Activated CD4-positive, alpha-beta T cell treated with anti-CD3 and anti-CD28 coated beads, Interleukin-2, amount 50 U/mL, for 24 hours (primary cell): ENCODE measurements at places on chromosomes 5 and 9.

- DNase-seq = no peak
Measured at GRCh38 chr9:14246951-14247350, 67.0 kb downstream of the NFIB start.

DNA sequence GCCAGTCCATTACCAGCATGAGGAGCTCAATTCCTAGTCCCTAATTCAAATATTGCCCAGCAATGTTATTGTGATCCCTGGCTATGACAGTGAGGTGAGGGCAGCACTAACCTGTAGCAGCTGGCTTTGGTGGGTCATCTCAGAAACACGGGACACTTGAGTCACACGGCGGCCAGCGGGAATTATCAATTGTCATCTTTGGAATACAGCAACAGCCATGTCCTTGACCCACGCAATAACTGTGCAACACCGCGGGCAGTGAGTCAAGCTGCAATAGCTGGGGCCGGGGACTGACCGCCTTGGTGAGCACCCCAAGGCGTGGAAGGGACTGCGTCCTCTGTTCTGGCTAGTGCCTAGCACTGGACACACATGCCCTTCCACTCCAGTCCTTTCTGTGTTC is 62.5 kb upstream of the ALDH1B1 start:
- DNase-seq = no peak

GRCh38 chr5:30926218-30926617 is 267.3 kb upstream of the CDH6 start:
- DNase-seq = no peak

DNA sequence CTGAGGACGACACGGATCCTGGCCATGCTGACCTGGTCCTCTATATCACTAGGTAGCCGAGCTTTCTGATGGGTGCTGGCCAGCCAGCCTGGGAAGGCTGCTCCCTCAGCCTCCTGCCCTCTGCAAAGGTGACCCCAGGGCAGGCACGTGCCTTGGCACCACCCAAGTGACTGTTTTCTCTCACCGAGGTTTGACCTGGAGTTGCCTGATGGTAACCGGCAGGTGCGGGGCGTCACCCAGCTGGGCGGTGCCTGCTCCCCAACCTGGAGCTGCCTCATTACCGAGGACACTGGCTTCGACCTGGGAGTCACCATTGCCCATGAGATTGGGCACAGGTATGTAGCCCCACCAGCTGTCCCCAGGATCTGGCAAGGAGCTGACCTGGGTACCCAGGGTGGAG is 3.8 kb downstream of the ADAMTS13 start:
- DNase-seq = no peak

- no peak for DNase-seq
Measured at GRCh38 chr9:90822866-90823265, 21.2 kb downstream of the SYK start.

GRCh38 chr5:177454397-177455035 is 7.9 kb downstream of the PRR7 start:
- peak; percentile 84 for DNase-seq

DNA sequence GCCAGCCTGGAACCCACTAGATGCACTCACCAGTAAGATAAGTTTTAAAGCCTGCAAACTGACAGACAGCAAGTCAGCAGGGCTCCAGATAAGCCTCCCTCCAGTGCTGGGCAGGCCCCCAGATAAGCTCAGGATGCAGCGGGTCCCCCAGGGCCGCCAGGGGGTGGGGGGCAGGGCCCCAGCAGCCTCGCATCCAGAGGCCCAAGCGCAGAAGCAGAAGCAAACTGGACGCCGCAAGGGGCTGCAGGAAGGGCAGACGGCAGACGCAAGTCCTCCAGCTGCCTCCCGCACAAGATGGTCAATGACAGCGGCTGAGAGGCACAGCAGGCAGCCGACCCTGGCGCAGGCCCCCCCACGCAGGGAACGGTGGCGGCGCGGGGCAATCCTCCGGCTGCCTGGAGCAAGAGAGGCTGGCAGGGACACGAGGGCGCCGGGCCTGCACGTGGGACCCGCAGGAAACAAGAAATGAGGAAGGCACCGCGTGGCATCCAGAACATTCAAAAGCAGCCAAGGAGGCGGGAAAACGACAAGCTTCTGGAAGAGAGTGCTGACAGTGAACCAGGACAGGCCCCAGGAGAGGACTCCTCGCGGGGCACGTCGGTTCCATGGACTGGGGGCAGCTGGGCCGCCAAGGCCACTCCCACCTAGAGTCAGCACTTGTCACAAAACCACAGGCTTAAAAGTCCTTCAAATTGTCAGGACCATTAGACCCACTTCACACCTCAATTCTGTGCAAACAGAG is 49.8 kb downstream of the ROR2 start:
- no peak for DNase-seq

- no peak for DNase-seq
Measured at GRCh38 chr9:122572456-122572855, 10.7 kb downstream of the OR1L8 start.

- no peak for DNase-seq
Measured at GRCh38 chr9:133369422-133369821, 6.4 kb downstream of the SURF4 start.

- no peak for DNase-seq
Measured at GRCh38 chr5:100708645-100709171, 173.5 kb downstream of the FAM174A start.

- DNase-seq = no peak
Measured at GRCh38 chr5:15425766-15426165, 74.2 kb upstream of the FBXL7 start.

- no peak for DNase-seq
Measured at GRCh38 chr5:115796656-115797055, 19.8 kb downstream of the CDO1 start.

DNA sequence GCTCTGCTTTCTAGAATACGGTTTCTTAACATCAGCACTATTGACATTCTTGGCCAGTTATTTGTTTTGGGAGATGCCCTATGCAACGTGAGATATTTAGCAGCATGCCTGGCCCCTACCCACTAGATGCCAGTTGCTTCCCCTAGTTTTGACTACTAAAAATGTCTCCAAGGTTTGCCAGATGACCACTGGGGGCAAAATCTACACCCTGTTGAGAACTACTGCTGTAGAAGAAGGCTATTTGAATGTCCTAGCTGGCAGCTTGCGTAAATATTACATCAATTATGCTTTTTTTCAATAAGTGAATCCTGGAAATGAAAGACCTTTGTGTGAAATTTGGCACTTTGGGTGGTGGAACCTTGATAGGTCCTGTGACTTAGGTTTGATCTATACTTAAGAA is 5.0 kb downstream of the NCBP1 start:
- no peak for DNase-seq

DNA sequence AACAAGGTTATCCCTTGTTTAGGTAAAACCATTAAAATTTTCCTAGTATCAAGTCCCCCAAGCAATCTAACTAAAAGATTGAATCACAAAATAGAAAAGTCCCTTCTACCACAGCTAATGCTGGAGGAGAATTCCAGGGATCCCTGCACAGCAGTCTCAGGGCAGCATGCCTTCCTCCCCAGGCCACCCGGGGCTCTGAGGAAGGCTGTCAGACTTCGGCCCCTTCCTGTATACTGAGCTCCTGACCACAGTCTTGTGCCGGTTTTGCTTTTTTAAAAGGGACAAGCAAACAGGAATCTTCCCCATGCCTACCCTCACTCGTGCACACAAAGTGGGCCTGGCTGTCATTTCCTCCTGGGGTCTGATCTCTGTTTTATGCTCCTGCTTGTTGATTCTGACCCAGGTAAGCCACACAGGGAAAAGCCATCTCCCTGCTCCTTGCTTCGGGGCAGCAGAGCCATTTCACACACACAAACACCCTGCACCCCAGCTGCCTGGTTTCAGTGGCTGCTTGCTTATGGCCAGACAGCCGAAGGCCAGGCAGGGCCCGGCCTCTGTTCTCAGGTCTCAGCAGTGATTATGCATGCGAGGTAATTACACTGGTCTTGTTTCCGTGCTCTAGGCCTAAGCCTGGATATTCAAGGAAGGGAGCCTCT is 211.9 kb downstream of the NXNL2 start:
- DNase-seq = no peak

DNA sequence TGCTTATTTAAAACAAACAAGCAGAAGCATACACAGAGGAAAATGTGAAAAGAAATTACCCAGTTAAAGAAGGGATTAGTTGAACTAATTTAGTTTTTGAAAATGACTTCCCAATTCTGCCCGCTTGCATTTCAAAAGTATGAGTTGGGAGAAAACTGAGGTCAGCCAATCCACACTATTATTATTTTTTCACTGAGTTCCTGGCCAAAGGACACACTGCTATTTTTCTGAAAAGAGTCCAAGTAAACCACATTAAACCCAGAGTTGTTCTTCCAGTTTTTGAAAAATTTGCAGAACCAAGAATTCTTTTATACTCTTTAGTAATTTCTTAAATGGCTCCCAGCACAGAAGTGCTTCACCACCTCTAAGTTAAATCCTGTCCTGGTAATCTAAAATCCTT is 7.5 kb downstream of the SMU1 start:
- no peak for DNase-seq

- DNase-seq = no peak
Measured at GRCh38 chr9:127049581-127049980, 72.9 kb downstream of the ANGPTL2 start.

GRCh38 chr5:36842087-36842486 is 34.5 kb upstream of the NIPBL start:
- DNase-seq = no peak

DNA sequence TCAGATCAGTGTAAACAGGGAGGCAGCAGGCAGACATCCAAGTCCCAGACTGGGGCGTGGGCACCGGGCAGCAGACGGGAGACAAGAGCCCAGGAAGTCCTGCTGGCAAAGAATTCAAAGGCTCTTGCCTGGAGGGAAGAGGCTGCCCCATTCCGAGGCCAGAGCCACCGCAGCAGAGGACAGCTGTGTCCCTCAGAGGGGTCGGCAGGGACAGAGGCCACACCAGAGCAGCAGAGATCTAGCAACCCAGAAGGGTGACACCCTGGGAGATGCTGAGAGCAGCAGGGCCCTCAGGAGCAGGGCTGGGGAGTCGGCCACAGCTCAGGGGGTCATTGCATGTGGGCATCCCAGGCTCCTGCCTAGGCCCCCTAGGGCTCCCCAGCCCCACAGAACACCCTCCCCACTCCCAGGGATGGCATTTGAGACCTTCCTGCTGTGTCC is 29.1 kb downstream of the ADAMTS2 start:
- no peak for DNase-seq

DNA sequence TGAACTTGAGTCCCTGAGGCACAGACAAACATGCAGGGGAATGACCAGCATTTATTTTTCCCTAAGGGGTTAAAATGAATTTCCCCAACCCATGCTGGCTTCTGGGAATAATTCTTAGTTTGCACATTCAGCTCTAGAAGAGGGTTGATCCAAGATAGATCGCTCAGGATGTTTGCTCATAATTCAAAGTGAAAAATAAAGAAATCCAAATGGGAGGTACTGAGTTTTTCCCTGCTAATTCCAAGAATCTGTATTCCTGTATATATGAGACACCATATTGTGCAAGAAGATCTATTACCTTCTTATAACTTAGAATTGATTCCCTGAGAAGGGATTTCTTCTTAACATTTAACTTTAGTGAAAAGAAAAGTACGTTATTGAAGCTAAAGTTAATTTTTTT is 96.2 kb downstream of the VCAN start:
- DNase-seq = no peak

DNA sequence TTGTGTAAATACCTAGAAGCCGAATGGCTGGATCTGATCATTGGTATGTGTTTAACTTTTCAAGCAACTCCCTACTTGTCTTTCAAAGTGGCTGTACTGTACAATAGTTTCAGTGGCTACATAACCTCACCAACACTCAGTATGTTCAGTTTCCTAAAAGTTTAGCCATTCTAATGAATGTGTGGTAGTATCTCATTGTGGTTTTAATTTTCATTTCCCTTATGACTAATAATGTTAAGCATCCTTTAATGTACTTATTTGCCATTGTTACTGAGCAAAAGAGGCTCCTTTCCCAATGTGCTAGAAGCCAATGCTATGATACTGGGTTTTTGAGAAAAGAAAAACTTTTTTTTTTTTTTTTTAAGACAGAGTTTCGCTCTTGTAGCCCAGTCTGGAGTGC is 27.8 kb upstream of the ALDOB start:
- DNase-seq = no peak

- DNase-seq = no peak
Measured at GRCh38 chr9:17005056-17005823, 129.6 kb upstream of the CNTLN start.

DNA sequence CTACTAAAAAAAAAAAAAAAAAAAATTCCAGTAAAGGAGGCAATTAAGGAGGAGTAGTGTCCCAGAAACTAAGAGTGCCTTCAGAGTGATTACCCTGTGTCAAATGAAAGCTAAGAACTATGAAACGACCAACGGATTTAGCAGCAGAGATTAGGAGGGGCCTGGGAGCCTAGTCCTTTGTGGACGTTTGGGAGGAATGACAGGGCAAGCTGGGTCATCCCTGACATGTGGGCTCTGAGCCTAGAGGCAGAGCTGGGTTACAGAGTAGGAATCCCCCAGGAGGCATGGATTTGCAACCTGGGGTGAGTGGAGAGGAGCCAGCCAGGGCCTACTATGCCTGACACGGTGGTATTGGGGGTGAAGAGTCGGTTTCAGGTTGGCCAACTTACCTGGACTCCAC is 4.3 kb upstream of the ARID3C start:
- DNase-seq = no peak

DNA sequence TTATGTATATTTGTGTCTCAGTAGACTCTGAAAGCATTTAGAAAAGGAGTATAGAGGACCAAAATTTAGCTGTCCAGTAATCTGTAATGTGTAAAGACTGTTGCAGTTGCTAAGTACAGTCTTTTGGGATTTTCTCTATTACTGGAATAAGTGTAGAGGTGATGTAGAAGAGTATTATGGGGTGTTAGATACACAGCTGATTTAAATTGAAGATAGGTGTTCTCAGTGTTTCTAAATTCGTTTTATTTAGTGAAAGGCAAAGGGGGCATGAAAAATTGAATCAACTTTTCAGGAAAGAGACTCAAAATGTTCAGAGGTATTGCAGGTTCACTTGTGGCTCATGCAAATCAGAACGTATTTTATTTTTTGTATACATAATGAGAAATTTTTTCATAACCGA is 13.6 kb downstream of the SMAD5 start:
- DNase-seq = no peak

- DNase-seq = no peak
Measured at GRCh38 chr9:23926368-23926767, 100.3 kb upstream of the ELAVL2 start.

DNA sequence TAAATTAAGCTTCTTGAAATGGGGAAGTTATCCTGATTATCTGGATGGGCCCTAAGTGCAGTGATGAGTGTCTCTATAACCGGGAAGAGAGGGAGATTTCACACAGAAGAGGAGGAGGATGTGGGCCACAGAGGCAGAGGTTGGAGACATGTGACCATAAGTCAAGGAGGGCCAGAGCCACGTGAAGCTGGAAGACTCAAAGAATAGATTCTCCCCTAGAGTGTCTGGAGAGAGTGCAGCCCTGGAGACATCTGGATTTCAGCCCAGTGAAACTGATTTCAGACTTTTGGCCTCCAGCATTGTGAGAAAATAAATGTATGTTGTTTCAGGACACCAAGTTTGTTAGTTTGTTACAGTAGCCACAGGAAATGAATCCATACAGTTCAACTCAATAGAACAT is 442.9 kb downstream of the NTRK2 start:
- DNase-seq = no peak

- DNase-seq = no peak
Measured at GRCh38 chr5:53055365-53055764, 54.2 kb downstream of the MOCS2 start.

GRCh38 chr5:159588941-159589340 is 258.7 kb upstream of the IL12B start:
- no peak for DNase-seq

GRCh38 chr5:168446983-168447619 is 39.2 kb upstream of the RARS1 start:
- DNase-seq = no peak

- DNase-seq = no peak
Measured at GRCh38 chr9:135487281-135488012, 7.9 kb downstream of the PPP1R26 start.

- no peak for DNase-seq
Measured at GRCh38 chr5:142618130-142618523, 67.8 kb downstream of the FGF1 start.
